ENCODE measurements at places on chromosomes 13 and 19.

DNA sequence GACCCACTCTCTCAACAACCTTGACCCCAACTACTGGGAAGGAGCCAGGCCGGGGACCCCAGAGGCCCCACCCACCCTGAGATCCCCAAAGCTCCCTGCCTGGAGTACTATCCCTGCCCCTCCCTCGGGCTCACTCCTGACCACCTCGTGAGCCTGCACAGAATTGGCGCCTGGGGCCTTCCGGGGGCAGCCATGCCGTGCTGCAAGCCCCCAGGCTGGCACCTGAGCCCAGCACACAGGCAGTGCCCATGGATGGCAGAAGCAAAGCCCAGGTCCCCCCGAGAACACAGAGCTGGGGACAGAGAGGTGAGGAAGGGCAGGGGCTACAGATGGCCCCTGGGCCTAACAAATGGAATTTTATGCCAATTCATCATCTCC, 13.9 kb downstream of the LSM4 start:
- no peak for DNase-seq

GRCh38 chr19:46283771-46284170, 13.1 kb upstream of the HIF3A start:
- no peak for DNase-seq

GRCh38 chr13:75547917-75548316, 1.7 kb upstream of the UCHL3 start:
- no peak for DNase-seq

- DNase-seq, result no peak
Observed at GRCh38 chr13:77969299-77969698, 50.7 kb upstream of the EDNRB start.

DNA sequence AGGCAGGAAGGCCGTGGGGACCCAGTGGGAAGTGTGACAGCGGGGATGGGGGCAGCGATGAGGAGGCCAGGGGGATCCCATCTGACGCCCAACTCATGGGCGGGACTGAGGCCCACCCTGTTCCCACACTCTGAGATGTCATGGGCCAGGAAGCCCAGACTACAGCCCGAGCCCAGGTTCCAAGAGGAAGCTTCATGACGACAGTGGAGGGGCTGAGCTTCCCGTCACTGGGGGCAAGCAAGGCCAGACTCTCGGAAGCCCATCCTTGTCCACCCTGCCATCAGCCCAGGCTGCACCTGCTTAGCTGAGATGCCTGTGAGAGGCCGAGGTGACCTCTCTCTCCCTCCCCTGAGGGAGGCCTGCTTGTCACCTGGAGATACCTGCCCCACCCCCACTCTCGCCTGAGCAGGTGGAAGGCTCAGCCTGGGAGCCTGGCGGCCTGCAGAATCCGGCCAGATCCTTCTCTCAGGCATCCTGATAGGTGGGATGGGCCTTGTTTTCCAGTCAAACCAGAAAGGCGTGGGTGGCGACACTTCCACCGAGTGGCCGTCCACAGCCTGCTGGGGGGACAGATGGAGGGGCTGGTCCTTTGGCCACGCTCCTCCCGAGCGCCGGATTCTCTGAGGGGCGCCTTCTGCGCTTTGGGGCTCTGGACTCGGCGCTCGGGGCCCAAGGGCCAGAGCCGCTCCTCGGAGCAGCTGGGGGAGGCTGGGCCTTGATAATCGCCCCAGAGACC, 4.8 kb downstream of the ZBTB7A start:
- no peak for DNase-seq

DNA sequence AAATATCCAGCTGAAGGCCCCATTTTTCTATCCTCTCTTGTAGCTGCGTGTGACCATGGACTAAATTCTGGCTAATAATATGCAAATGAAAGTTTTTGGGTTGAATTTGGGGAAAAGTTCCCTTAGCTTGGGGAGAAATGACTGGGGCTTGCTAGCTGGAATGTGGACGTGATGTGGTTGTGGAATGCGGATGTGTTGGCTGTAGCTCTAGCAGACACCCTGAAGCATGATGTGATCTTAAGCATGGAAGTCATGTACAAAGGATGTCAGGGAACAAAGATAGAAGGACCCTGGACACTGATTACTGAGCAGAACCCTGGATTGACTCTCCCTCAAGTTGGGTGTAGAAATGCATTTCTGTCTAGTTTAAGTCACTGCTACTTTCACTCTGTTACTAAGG, 25.4 kb upstream of the SCEL start:
- DNase-seq, result no peak

All from CD4-positive, alpha-beta T cell treated with Interleukin-1 beta for 1 hour (primary cell).